ENCODE measurements at places on chromosomes 3 and 15.

- DNase-seq = no peak
Observed at GRCh38 chr3:52172262-52172757, 18.1 kb upstream of the POC1A start.

GRCh38 chr15:79773128-79773527 lies 123.7 kb downstream of the MTHFS start:
- DNase-seq = no peak

DNA sequence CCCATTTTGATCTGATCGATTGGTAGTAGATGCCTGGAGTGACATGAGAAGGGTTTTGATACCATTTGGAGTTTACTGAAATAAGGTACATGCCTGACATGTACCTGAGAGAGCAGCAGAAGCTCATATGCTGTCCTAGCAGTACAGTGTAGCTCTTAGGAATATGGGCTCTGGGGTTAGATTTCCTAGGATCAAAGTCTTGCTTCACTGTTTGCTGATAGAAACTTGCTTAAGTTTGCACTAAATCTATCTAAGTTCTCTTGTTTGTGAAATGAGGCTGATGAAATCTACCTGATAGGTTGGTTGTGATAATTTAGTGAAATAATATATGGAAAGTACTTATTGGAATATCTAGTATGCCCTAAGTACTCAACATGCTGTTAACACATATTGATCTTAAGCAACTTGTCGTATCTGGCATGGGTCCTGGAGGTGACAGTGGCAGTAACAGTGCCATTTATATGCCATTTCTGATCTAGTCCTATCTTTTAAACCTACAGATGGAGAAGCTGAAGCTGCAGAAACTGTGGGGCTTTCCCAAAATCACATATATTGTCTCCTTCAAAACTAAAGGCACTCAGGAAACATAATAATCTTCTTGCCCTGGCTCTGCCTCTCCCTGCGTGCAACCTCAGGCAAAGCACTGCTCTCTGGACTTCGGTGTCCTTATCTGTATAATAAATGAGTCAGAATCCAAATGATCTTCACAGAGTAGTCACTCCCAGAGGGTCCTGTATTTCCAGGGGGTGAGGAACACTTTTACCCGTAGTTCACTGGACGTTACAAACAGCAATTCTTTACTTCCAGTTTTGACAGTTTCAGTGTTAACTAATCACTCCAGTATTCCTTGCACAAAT lies 223.6 kb upstream of the SETMAR start:
- no peak for DNase-seq

DNA sequence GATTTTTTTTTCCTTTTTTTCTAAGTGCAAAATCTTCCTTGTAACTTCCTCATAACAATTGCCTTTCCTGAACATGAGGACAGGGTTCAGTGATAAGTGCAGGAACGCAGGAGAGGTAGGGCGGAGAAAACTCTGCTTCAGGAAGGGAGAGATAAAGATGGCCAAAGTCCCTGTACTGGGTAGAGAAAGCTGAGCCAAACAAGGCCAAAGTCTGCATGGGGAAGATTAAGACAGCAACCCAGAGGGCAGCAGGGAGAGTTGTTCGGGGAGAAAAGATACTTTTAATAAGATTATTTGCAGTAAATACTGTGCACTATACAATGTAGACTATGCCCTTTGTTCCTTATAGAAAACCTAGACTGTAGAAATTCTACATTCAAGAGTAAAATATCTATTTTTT lies 55.4 kb upstream of the LRRFIP2 start:
- DNase-seq = no peak

DNA sequence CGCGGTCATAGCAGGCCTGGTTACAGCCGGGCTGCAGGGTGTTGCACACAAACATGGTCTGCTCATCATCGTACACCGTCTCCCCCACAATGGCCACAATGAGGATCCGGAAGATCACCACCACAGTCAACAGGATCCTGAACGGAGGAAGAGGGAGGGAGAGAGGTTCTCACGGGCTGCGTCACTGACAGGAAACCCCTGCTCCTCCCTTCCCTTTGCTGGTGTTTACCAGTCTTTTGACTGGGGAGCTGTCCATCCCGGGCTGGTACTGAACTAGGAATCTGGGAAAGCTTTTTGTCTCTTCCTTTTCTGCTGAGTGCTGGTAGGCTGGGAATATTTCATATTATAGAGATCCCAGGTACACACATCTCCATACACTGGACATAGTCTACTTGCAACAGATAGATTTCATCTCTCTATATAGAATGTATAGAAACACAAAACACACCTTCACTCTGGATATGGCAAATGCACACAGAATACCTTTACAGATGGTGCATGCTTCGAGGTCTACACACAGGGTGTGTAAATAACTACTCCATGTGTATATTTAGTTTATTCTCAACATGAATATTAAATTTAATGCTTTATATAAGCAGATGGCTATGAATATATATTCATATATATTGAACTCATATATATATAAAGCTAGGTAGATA lies 1.4 kb downstream of the GJD2 start:
- no peak for DNase-seq

GRCh38 chr3:35224565-35225295 lies 414.6 kb upstream of the ARPP21 start:
- DNase-seq = no peak

GRCh38 chr3:137163241-137163871 lies 205.6 kb downstream of the IL20RB start:
- no peak for DNase-seq

DNA sequence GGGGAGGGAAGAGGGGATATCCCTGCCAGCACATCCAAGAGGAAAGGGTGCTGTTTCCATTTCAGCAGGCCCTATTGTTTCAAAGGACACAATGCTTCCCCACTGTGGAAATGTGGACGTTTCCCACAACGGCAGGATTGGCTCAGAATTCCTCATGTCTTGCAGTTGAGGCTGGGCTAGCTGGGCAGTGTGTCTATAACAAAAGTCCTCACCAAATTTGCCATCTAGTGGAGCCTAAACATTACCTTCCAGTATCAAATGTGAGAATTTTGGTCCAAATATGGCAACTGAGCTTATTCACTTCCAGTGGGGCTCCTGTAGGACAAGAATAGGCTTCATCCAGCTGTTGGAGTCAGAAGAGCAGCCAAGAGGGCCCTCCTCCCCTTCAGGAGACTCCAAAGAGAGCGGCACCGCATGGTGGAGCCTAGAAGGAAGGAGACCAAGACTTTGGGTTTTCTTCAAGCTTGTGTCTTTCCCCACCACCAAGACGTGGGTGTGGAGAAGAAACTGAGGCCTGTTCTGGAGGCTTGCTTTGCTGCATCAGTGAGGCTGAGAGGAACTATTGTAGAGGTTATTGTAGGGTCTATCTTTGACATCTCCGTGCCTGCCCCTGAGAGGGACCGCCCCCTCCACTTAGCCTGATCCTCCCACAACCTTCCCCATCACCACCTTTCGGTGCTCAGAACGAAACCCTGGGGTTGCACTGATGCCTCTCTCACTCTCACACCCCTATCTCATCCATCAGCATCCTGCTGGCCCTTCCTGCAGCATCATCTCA lies 45.3 kb upstream of the SLCO2A1 start:
- no peak for DNase-seq

DNA sequence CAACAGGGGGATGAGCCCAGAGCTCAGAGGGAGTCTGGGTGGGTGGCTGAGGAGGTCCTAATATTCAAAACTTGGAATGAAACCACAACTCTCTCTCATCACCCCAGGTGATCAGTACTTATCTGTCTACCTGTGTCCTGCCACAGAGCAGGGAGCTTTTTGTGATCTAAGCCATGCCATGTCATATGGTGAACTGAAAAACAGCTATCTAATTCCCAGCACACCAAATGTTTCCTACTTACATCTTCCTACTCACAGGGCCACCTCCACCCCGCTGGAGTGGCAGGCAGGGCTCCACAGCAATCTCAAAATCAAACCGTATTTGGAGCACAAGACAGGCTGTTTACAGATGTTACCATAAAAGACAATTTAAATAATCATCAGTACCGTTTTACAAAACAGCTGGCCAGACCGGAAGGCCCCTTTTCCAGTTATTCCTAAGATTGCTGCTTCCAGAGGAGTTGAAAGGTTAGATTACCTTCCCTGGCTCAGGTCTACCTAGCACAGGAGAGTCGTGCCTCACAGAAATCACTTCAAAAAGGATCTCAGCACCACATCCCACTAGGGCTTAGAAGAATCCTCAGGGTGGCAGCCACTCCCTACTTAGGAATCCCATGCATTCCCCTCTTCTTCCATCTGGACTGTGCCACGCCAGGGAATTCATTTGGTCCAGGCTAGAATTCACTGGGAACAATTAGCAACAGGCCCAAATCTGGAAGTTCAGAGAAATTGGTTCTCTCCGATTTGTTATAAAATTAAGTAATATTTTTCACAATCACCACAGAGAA lies 226.6 kb upstream of the IL12A start:
- DNase-seq = no peak

- DNase-seq = peak; percentile 81
Observed at GRCh38 chr3:10738688-10739372, 77.2 kb upstream of the SLC6A11 start.

DNA sequence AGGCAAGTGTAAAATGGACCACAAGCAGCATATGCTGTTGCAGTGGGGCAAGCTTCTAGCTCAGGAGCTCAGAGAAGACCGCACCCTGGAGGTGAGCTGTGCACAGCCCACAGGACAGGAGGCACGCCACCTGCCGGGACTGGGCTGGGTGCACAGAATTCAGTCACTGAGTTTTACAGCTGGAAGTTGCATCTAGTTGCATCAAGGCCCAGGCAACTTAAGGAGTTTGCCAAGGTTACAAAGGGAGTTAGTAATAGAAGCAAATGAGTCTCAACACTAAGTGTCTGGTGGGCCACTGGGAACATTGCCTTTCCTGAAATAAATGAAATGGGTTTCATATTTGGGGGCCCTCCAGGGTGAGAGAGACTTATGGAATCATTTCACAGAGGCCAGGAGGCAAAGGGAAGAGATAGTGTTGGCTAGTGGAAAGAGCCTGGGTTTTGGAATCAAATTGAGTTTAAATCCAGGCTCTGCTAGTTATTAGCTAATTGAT lies 36.0 kb upstream of the TIMP4 start:
- DNase-seq = peak; percentile 69

DNA sequence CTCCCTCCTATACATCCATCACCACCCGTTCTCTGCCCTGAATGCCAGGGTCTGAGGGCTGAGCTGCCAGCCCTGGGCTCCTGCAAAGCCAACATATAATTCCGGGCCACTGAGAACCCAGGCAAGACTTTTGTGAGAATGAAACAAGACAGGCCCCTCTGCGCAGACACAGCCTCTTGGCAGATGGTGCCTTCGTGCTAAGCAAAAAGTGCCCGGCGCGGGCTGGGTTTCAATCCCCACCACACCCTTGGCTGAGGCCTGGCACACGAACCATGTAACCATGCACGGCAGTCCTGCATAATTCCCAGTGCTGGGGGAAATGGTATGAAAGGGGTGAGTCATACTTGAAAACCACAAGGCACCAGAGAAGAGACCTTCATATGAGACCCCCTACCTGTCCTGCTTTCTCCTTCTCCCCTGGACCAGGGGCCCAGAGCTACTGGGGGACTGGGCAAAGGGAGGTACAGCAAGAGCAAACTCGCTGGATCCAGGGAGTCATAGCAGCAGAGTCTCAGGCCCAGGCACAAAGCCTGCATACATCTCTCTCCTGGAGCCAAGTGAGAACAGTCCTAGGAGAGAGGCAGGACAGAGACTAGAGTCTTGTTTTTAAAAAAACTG lies 26.1 kb upstream of the LOXL1 start:
- no peak for DNase-seq

- DNase-seq = no peak
Observed at GRCh38 chr3:24929521-24929920, 434.9 kb upstream of the THRB start.

GRCh38 chr3:63232764-63233396 lies 45.2 kb upstream of the SYNPR start:
- DNase-seq = no peak

DNA sequence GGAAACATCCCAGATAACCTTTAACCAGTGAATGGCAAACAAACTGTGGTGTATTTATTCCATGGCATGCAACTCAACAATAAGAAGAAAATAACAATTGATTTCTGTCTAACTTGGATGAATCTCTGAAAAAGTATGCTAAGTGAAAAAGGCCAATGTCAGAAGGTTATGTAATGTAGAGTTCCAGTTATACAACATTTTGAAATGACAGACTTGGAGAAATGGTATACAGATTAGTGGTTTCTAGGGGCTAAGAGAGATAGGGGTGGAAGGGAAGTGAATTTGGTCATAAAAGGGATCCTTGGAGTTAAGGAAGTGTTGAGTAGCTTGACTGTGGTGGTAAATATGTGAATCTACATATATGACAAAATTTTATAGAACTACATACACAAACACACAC lies 269.4 kb upstream of the SUCLG2 start:
- DNase-seq = no peak

DNA sequence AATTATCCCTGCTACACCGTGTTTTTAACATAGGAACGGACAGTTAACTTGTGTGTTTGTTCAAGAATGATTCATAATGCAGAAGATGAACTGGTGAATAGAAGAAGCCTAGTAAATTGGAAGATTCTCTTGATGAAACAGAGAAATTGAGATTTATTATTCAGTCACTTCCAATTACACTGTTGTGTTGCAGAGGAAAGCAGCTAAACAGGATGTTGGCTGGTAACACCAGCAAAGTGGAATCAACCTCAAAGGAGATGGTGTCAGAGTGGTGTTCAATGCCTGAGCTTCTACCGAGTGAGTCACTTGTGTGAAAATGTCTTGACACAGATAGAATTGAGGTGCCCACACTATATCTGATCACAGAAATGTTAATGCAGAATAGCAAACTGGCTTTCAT lies 399.6 kb downstream of the LPP start:
- DNase-seq = peak; percentile 9

DNA sequence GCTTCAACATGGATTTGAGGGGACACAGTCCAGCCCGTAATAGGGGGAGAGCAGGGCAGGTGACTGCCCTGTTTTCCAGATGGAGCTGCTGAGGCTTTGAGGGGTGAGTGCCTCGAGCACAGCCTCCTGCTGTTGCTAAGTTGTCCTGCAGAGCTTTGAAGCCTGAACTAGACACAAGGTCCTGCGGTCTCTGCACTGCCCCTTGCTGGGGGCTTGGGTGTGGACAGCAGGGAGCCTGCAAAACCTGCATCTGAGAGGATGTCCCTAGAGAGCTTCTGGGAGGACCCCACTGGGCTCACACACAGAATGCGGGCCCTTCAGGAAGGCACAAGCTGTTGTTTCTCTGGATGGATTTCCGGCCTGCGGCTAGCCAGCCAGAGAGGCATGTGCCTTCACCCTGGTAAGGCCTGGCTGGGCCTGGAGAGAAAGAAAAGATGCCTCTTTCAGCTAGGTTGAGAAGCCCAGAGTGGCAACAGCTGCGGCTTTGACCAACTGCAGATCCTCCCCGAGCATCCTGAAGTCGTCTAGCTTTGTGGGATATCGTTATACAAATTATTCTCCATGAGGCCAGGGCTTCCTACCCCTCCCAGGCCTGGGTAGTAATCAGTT lies 226.2 kb downstream of the SLCO3A1 start:
- no peak for DNase-seq
